ENCODE measurements at places on chromosomes 16 and 17. TPM values are rescaled to one million over a fixed set of nuclear protein-coding genes. Genes with fewer than 3 reads are reported as not detected.

- DNase-seq = peak; percentile 48
Observed at GRCh38 chr16:31201582-31202413, 762 bp downstream of the PYCARD start.

DNA sequence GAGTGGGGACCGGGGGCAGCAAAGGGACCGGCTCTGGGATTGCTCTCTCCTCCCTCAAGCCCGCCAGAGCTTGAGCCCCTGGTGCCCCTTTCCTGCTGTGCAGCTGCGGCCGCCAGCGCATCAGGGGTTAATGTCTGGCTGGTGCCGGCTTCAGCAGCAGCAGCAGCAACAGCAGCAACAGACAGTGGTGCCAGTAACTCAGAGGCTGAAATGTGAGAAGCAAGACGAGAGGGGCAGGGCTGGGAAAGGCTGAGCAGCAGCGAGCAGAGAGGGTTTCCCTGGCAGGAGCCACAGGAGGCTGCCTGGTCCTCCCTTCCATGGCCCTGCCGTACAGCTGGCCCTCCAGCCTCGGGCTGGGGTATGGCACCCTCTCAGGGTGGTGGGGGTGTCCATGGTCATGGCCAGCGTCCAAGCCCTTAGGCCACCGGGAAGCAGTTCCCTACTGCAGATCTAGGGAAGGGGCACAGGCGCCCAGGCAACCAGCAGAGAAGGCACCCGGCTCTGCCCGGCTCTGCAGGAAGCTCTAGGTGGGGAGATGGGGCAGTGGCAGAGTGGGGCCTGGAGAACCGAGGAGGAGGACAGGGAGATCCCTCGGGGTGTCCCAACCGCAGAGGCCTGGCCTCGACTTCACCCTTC, 21.1 kb upstream of the TFAP4 start:
- peak; percentile 58 for DNase-seq

DNA sequence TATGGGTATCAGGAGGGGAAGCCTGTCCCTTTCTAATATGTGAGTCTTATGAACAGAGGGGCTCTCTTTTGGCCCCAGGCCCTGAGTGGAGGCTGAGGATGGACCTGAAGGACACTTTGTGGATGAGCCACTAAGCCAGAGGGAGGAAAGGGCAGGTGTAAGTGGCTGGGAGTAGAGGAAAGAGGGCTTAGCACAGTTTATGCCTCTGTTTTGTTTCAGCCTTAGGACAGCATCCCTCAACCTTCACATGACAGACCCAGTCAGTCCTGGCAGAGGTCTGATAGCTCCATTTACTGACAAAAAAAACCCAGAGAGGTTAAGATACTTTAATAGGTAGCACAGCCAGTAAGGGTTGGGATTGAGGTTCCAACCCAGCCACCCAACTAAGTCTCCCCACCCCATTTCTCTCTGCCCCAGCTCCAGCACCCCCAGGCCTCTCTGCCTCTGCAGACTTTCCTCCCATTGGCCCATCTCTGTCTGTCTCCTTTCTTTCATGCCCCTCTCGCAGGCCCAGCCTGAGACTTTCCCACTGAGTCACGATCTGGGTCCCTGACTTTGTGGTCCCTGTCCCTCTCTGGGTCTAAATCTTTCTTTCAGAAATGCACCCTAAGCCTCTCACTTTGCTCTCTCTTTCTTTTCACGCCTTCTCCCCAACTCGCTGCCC, 4.7 kb upstream of the TBX21 start:
- no peak for DNase-seq

GRCh38 chr17:76270127-76270592, 5.0 kb downstream of the UBALD2 start:
- no peak for DNase-seq

DNA sequence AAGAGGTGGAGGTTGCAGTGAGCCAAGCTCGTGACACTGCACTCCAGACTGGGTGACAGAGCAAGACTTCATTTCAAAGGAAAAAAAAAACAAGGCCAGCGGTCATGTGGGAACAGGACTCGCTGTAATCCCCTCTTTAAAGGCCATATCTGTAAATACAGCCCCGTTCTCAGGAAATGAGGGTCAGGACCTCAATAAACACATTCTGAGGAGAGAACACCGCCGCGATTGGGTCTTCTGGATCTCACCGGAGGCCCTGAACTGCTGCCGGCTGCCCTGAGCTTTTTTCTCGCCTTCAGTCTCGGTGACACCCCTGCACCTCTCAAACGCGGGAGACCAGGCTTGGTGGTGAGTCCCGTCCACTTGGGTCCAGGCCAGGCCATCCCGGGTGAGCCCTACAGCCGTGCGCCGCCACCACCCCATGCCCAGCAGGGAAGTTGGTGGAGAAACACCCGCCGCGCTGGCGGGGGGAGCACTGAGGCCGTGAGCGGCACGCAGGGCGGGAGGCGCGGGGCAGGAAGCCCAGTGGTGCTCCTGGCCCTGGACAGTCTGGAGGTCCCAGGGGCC, 28.4 kb downstream of the SLC25A10 start:
- no peak for DNase-seq

- no peak for DNase-seq
Observed at GRCh38 chr16:19655242-19655777, 62.7 kb downstream of the KNOP1 start.

- DNase-seq = no peak
Observed at GRCh38 chr16:79042886-79043285, 557.7 kb downstream of the MAF start.

- no peak for DNase-seq
Observed at GRCh38 chr16:66717776-66718175, 21.2 kb upstream of the CMTM4 start.

DNA sequence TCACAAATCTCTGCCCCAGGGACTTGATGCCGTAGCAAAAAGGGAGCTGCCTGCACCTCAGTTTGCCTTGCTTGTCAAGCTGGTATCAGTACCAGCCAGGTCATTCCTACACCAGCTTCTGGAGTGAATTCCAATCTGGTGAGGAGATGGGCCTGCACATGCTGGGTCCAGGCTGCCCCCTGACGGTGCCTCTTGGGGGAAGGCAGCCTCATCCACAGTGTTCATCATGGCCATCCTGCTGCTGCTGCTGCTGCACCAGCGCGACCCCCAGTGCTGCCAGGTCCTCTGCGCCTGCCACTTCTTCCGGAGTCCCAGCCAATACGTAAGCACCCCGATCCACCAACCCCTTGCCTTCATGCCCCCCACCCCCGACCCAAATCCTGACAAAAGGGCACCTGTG, 8.3 kb downstream of the MRPL27 start:
- no peak for DNase-seq

DNA sequence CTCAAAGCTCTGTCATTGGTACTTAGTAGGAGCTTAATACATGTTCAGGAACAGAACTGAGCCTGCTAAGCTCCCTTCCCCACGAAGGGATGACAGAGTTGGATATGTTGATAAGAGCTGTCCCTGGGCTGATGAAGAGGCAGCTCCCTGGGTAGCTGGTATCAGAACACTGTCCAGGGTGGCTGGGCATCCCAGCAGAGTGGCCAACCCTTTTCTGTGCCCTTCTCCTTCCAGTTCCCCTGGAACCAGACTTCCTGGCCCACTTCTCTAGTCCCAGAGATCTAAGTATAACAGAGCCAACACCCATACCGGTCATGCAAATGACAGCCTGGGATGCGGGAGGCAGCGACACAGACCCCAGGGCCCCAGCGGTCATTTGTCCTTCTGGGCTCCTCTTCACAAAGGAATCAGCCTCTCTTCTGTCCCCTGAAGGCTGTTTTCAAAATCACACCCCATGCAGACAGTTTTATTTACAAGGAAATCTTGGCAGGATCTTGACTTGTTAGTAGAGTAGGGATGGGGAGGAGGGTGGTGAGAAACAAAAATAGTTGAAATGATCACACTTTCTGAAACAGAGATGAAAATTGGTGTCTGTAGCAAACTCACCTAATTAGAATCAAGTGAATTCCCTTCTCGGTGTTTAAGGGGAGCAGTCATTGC, 1.4 kb upstream of the RHBDL3 start:
- DNase-seq = no peak

- DNase-seq = no peak
Observed at GRCh38 chr17:65305778-65306177, 168.6 kb downstream of the RGS9 start.

DNA sequence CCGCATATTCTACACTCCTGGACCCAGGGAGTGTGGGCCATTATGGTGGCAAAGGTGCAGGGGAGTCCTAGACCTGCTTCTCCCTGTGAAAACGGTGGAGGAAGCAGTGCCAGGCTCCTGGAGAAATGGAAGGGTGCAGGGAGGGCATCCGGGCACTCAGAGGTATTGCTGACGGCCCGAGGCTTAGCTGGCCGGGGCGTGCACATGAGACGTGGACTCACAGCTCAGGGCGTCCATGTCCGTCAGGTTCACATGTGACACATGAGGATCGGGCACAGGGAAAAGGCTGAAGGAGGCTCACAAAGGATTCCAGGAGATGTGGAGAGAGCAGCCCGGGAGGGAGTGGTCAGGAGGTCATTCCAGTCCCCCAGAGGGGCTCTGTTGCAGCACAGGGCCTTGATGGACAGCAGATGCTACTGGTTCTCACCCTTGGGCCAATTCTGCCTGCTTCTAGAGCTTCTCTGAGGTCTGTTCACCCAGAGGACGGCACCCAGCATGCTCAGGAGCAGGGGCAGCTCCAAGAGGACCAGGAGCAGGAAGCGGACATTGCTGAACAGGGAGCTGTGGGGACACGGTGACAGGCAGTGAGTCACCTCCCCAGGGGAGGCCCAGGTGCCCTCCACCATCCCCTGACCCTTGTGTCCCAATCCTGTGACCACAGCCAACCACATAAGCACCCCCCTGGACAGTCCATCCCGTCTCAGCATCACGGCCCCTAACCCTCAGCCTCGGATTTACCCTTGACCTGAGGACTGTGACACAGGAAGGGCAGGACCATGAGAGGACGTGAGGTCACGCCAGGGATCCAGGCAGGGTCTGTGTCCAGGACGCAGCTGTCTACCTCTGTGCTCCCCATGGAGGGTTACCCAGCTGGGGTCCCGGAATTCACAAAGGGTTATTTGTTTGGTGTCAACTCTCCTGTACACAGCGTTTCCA, 4.5 kb downstream of the CD300C start:
- DNase-seq = no peak

GRCh38 chr16:1964506-1965395, at the start of gene RPS2:
Gene RPS2, minus strand, starts transcription at chr16:1964826. Its CDS starts 201 bp downstream, at chr16:1964625.
- peak; percentile 98 for DNase-seq

GRCh38 chr17:49338883-49339282, 23.2 kb downstream of the ZNF652 start:
- DNase-seq = no peak

DNA sequence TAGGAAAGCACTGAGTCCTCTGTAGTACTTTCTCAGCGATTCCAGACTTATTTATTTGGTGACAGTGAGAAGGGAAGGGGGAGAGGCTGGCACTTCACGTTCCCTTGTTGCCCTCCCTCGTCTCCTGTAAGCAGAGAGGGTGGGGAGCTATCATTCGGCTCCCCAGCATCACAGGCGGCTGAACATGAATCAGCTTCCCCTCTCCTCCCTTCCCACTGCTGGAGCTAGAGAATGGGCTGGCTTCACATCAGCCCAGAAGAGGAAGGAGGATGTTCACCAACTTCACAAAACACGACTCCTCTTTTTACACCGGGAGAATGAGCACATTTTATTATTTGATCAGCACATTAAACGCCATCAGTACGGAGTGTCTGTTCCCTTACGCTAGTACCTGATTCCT, 6.7 kb upstream of the CMIP start:
- no peak for DNase-seq

GRCh38 chr16:82524976-82525375, 101.8 kb upstream of the CDH13 start:
- no peak for DNase-seq

DNA sequence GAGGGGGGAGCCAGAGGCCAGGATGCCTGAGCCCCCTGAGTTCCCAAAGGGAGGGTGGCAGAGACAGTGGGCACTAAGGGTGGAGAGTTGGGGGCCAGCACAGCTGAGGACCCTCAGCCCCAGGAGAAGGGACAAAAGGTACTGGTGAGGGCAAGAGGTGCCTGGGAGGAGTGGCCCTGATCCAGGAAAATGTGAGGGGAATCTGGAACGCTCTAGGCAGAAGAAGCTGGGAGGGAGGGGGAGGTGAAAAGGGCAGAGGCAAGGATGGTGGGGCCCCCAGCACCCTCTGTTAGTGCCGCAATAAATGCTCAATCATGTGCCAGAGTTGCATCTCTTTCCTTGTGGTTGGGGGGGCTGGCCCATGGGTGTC, 1.1 kb downstream of the TCAP start:
- DNase-seq = no peak

DNA sequence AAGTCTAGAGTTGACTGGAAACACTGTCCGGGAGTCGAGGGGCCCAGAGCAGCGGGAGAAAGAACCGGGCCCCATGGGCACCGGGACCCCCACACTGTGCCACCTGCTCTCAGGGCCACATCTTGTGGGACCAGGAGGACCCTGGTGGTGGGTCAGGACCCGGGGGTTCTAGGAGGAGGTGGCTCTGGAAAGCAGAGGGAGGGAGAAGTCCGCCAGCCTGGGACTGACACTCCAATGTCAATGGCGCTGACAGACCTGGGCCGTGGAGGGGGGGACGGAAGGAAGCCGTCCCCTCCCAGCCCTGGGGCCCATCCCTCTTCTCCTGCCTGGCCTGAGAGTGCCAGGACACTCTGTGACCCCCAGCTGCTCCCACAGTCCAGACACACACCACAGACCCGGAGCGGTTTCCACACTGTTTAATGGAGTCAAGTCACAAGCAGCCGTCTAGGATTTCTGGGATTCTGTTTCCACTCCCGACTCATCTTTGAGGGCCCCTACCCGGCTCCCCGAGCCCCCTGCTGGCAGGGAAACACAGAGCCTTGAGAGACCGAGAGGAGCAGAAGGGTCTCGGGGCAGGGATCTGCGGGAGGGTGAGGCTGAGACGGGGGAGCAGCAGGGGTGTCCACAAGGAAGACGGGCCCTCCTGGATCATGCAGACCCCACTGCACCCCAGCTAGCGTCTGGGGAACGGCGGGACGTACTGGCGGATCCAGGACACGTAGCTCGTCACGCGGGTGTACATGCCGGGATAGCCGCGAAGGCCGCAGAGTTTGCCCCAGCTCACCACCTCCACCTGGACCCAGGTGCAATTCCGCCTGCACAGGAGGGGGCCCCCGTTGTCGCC, 23.5 kb upstream of the UBE2I start:
- DNase-seq = no peak

- no peak for DNase-seq
Observed at GRCh38 chr17:27620721-27621120, 10.3 kb upstream of the LGALS9 start.

DNA sequence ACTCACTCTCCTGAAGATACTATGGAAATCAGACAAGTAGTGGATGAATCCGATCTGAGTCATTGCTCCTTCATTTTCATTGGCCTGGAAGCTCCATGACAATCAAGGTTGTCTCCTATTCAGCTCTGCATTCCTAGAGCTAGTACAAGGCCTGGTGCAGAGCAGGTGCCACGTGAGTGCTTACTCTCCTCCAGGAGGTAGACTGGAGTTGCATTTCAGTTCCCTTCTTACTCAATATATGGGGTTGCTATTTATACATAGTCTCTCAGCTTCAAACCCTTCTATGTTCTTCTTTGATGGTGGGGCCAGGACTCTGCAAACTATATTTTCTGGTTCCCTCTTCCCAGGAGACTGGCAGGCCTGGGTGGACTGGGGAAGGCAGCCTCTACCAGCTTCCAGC, 148.3 kb downstream of the ASIC2 start:
- no peak for DNase-seq

SLC13A2 gene
- not detected for total RNA-seq

C16orf92 gene
- total RNA-seq = not detected

SLC13A5 gene
- 1.3 TPM for total RNA-seq

CNP gene
- 82.1 TPM for total RNA-seq

TPSD1 gene
- not detected for total RNA-seq

GTF3C1 gene
- 98.7 TPM for total RNA-seq

CASKIN2 gene
- 47.8 TPM for total RNA-seq

KRT35 gene
- not detected for total RNA-seq

KRT13 gene
- not detected for total RNA-seq

MYL4 gene
- 2.2 TPM for total RNA-seq

All from endothelial cell (in vitro differentiated cells).